Ascending aorta (tissue), 2 donors: ENCODE measurements at places on chromosomes 16 and 17. TPM values are rescaled to one million over a fixed set of nuclear protein-coding genes. Genes with fewer than 3 reads are reported as not detected.
A peak's percentile ranks its signal among the peaks of the same experiment; 100 is the strongest.

DNA sequence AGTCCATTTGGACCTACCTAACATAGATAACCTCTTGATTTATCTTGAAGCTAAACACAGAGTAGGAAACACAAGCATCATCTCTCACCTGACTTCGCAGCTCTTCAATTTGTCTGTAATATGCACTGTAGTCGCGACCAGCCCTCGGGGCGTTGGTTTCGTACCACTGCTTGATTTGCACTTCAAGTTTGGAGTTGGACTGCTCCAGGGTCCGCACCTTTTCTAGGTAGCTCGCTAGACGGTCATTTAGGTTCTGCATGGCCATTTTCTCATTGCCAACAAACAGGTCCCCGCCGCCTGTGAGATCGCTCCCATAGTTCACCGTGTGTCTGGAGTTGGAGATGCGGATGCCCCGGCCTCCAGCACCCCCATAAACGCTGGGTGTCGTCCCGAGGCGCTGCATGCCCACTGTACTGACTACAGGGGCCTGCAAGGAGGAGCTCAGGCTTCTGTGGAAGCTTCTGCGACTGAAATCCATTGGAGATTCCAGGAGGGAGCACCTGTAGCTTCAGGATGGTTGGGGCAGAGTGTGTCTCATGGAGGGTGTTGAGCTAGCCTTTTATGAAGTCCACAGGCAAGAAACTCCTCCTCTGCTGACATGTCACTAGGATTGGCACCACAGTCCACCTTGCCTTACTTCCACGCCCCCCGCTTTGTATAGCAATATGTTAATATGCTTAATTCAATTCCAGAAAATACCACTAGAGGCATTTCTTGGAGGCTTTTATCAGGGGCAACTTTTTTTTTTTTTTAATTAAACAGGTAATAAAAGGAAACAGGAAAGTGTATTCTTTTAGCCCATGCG lies at the start of gene KRT20:
KRT20 (minus strand) TSS at position 535 of the 805 bp plus-strand sequence; CDS start at position 478, 57 bp downstream.
- no peaks in the 10 kb centered on the region for H3K36me3 ChIP-seq
- H3K4me3 ChIP-seq, result no peak within 1 kb of the TSS
- H3K27ac ChIP-seq, result no peak within 1 kb of the TSS
- H3K4me1 ChIP-seq, result no peaks in the 10 kb centered on the region

GRCh38 chr17:47644324-47644723 lies 5.4 kb upstream of the KPNB1 start:
- no peaks in the 10 kb centered on the region for H3K36me3 ChIP-seq
- H3K27me3 ChIP-seq, result no peaks in the 10 kb centered on the region
- H3K4me3 ChIP-seq, result no peak overlapping the region
- DNase-seq, result no peak

The NTN3 gene
- total RNA-seq, result not detected

DNA sequence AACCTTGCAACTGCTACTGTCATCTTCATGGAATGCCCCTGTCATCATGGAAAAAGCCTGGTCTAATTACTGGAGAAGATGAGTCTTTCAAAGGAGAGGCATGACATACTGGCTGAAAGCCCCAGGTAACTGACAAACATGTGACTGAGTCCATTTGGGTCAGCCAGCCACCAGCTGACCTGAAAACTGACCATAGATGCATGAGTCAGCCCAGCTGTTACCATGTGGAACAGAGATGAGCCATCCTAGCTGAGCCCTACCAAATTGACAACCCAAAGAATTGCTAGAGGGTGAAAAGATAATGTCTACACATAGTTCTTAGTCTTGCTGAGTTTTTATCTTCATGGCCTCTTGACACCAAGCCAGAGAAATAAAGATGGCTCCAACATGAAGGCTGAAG lies 311.8 kb downstream of the UTP18 start:
- H3K27me3 ChIP-seq, result no peaks in the 10 kb centered on the region
- H3K4me3 ChIP-seq, result no peak overlapping the region
- H3K36me3 ChIP-seq, result no peaks in the 10 kb centered on the region
- no peak overlapping the region for H3K27ac ChIP-seq

- no peaks in the 10 kb centered on the region for H3K27me3 ChIP-seq
- no peaks in the 10 kb centered on the region for H3K4me1 ChIP-seq
- H3K27ac ChIP-seq, result no peak overlapping the region
- no peak overlapping the region for H3K4me3 ChIP-seq
- no peaks in the 10 kb centered on the region for H3K36me3 ChIP-seq
These were observed 99.3 kb upstream of the SOX9 start for GRCh38 chr17:72021417-72022041.

- no peak overlapping the region for H3K4me3 ChIP-seq
- H3K27ac ChIP-seq, result peak overlapping the region; percentile 48
- no peaks in the 10 kb centered on the region for H3K36me3 ChIP-seq
- no peaks in the 10 kb centered on the region for H3K4me1 ChIP-seq
- no peak for DNase-seq
These were observed 131.5 kb upstream of the RCVRN start for GRCh38 chr17:10036511-10037061.

DNA sequence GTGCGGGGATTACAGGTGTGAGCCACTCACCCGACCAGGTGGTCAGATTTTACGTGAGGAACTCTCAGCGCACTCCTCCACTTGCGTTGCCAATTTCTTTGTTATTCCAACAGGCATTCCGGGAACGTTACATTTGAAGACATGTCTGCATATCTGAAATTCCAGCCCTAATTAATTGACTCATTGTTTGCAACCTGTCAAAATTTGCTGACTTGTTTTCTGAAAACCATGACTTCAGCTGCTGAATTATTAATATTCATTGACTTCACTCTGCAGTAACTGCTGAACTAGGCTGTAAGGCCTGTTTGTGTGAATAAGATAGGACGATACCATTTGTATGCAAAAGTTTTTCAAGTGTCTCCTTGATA lies 16.6 kb downstream of the G6PC1 start:
- no peaks in the 10 kb centered on the region for H3K27me3 ChIP-seq
- H3K36me3 ChIP-seq, result no peaks in the 10 kb centered on the region

The SPEM2 gene
- not detected for total RNA-seq

DNA sequence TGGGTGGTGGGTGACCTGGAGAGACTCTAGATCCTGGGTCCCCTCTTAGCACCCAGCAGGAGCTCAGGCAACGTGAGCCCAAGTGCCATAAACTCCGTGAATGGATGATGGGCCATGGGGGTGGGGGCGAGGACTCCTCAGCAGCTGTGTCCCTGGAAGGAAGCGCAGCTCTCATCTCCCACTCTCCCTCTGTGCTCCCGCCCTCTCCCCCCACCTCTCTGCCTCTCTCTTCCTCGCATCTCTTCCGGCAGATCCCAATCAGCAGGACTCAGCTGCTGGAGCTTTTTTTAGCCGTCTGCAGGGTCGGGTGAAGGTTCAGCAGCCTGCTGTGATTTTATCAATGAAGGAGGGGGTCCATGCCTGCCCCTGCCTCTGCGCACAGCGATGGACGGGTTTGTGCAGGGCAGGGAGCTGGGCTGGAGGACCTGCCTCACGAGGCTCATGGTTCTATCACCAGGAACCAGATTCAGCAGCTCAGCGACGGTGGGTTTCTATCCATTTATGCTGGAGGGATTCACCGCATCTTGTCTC lies 8.3 kb downstream of the CCR7 start:
- no peak overlapping the region for H3K4me3 ChIP-seq
- no peaks in the 10 kb centered on the region for H3K36me3 ChIP-seq
- H3K4me1 ChIP-seq, result no peaks in the 10 kb centered on the region
- H3K27ac ChIP-seq, result peak overlapping the region; percentile 9
- no peak for DNase-seq

- no peaks in the 10 kb centered on the region for H3K4me1 ChIP-seq
- no peaks in the 10 kb centered on the region for H3K36me3 ChIP-seq
- H3K27me3 ChIP-seq, result no peaks in the 10 kb centered on the region
- H3K27ac ChIP-seq, result no peak overlapping the region
- DNase-seq, result no peak
- H3K4me3 ChIP-seq, result no peak overlapping the region
These were observed 364.8 kb downstream of the CA10 start for GRCh38 chr17:51793686-51794085.

The BAIAP3 gene
- total RNA-seq, result 0.64 TPM

The CLEC19A gene
- total RNA-seq, result not detected

DNA sequence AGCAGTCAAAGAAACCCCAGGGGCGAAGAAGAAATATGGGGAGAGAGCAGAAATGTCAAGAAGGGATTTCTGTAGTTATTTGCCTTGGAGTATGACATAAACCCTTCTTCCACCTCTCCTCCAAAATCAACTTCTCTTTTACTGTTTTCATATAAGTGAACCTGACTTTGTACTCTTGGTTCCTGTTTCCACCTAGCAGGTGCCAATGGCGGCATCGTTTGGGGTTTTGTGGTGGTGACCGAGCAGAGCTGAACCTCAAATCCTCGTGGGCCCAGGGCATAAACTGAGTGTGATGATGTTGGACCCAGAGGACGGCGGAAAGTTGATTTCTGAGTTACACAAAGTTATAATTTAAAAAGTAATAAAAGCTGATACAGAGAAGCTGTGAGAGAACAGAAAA lies 39.6 kb upstream of the PSMD7 start:
- H3K36me3 ChIP-seq, result no peaks in the 10 kb centered on the region
- no peak overlapping the region for H3K4me3 ChIP-seq
- no peaks in the 10 kb centered on the region for H3K27me3 ChIP-seq
- no peak for DNase-seq
- H3K27ac ChIP-seq, result no peak overlapping the region
- H3K4me1 ChIP-seq, result no peaks in the 10 kb centered on the region

GRCh38 chr16:17520561-17520960 lies 49.8 kb upstream of the XYLT1 start:
- H3K4me3 ChIP-seq, result no peak overlapping the region
- no peak for DNase-seq
- no peak overlapping the region for H3K27ac ChIP-seq
- H3K27me3 ChIP-seq, result no peaks in the 10 kb centered on the region
- no peaks in the 10 kb centered on the region for H3K4me1 ChIP-seq

DNA sequence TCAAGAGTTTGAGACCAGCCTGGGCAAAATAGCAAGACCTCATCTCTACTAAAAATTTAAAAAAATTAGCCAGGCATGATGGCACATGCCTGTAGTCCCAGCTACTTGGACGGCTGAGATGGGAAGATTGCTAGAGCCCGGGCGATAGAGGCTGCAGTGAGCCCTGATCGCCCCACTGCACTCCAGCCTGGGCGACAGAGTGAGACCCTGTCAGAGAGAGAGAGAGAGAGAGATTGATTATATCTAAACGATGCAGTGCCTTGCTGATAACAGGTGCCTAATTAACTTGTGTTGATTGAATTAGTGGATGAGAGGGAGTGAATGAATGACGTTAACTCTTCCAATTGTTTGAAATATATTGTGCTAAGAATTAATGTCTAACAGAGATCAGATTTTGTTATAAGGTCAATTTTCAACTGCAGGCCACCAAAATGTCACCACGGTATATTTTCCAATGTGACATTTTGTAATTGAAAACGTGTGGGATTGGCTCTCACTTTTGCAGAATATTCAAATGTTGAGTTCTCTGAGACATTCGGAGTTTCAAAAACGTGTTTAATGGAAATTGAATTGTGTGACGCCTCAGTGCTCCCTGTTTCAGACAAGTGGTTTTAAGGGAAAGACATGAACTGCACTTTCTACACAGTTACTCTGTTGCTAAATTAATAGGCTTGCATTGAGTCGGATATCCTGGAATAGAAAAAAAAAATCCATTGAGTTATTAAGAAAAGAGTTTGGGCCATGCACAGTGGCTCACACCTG lies 53.6 kb downstream of the ABAT start:
- no peak overlapping the region for H3K4me3 ChIP-seq
- no peaks in the 10 kb centered on the region for H3K4me1 ChIP-seq
- no peaks in the 10 kb centered on the region for H3K27me3 ChIP-seq

DNA sequence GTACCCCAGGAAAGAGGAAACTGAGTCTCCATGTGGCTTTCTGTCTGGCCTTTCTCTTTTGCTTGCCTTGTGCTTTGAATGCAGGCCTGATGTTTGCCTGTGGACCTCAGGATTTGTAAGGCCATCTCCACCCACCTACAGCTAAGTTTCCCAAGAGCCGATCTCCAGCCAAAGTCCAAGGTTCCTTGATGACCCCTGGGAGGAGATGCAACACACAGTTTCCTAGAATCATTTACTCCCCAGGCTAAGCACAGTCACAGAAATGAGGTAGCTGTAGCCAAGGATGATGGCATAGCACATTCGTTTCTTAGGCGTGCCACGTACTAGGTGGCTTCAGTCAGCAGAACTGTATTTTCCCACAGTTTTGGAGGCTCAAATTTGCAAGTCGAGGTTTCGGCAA lies 595.4 kb downstream of the MAF start:
- no peaks in the 10 kb centered on the region for H3K36me3 ChIP-seq
- DNase-seq, result no peak
- H3K27me3 ChIP-seq, result no peaks in the 10 kb centered on the region

- H3K27me3 ChIP-seq, result no peaks in the 10 kb centered on the region
- H3K36me3 ChIP-seq, result no peaks in the 10 kb centered on the region
- peaks cover 9% of the 10 kb centered on the region for H3K4me1 ChIP-seq
- H3K27ac ChIP-seq, result peak overlapping the region; percentile 55
These were observed 10.0 kb upstream of the MPRIP start for GRCh38 chr17:17032131-17032692.

GRCh38 chr17:412211-413015 lies 59.8 kb upstream of the RPH3AL start:
- DNase-seq, result no peak
- no peaks in the 10 kb centered on the region for H3K27me3 ChIP-seq
- H3K36me3 ChIP-seq, result no peaks in the 10 kb centered on the region
- H3K27ac ChIP-seq, result no peak overlapping the region
- peaks cover 9% of the 10 kb centered on the region for H3K4me1 ChIP-seq

- H3K4me3 ChIP-seq, result no peak overlapping the region
- DNase-seq, result no peak
- H3K36me3 ChIP-seq, result no peaks in the 10 kb centered on the region
- H3K4me1 ChIP-seq, result no peaks in the 10 kb centered on the region
These were observed 71.5 kb downstream of the GAS7 start for GRCh38 chr17:10126616-10127501.

DNA sequence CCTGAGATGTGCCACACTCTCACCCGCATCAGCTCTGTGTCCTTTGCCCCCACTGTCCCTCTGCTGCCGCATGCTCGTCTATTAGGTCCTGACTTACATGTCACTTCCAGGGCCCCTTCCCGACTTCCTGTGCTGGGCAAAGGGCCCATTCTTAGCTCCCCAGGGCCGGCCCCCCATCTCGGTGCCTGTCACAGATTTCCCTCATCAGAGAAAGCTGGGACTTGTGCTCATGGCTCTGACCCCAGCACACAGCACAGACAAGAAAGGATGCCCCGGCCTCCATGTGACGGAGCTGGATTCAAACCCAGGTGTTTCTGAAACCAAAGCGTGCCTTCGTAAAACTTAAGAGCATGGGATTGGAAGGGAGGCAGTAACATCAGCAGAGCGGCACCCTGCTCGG lies 5.9 kb upstream of the MAPK7 start:
- no peak overlapping the region for H3K27ac ChIP-seq
- no peaks in the 10 kb centered on the region for H3K27me3 ChIP-seq
- no peak overlapping the region for H3K4me3 ChIP-seq

- no peaks in the 10 kb centered on the region for H3K36me3 ChIP-seq
- no peak for DNase-seq
- no peaks in the 10 kb centered on the region for H3K4me1 ChIP-seq
- H3K4me3 ChIP-seq, result no peak overlapping the region
- H3K27ac ChIP-seq, result no peak overlapping the region
- H3K27me3 ChIP-seq, result no peaks in the 10 kb centered on the region
These were observed 308.3 kb downstream of the CA10 start for GRCh38 chr17:51850201-51850600.
